Stimulated activated CD4-positive, alpha-beta T cell treated with anti-CD3 and anti-CD28 coated beads, Interleukin-1b, Interleukin-23, amount 100 ng/mL, for 1 hour (primary cell): ENCODE measurements at places on chromosomes 6 and 20.

DNA sequence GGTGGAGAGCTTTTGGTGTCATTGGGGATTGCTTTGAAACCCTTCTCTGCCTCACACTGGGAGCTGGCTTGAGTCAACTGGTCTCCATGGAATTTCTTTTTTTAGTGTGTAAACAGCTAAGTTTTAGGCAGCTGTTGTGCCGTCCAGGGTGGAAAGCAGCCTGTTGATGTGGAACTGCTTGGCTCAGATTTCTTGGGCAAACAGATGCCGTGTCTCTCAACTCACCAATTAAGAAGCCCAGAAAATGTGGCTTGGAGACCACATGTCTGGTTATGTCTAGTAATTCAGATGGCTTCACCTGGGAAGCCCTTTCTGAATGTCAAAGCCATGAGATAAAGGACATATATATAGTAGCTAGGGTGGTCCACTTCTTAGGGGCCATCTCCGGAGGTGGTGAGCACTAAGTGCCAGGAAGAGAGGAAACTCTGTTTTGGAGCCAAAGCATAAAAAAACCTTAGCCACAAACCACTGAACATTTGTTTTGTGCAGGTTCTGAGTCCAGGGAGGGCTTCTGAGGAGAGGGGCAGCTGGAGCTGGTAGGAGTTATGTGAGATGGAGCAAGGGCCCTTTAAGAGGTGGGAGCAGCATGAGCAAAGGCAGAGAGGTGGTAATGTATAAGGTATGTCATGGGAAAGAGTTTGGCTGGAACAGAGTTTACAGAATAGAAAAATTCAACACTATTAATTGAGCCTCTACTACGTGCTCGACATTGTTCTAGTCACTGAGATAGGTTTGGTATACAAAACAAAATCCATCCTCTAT, 31.2 kb downstream of the SRSF3 start:
- no peak for DNase-seq

- no peak for DNase-seq
Measured at GRCh38 chr6:67129780-67130179, 1422.8 kb upstream of the EYS start.

GRCh38 chr6:57068061-57068460, 21.6 kb downstream of the KIAA1586 start:
- DNase-seq, result no peak

DNA sequence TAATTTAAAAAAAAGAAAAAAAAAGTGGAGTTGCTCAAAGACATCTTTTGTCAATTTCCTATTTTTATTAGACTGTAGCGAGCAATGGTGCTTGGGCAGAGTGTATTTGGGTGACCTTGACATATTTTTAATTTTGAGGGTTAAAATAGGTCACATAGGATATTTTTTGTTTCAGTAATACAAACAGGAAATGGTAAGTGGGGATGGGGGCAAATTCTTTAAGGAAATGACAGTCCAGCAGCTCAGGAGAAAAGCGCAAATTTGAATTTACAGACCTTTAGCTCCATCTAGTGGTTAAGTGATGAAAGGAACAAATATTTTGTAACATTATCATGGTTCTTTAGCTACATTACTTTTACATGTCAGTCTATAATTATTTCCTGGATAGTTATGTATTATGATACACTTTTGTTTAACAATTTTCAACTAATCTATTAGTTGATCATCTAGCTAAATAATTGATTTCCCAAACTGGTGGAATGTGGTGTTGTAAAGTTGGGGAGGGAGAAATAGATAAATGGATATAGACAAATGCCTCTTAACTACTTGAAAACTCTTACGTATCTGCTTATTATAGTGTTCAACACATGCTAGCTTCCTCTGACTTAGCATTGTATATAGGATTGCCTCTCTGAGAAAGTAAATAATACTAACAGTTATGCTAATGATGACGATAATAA, 10.0 kb downstream of the CITED2 start:
- no peak for DNase-seq

DNA sequence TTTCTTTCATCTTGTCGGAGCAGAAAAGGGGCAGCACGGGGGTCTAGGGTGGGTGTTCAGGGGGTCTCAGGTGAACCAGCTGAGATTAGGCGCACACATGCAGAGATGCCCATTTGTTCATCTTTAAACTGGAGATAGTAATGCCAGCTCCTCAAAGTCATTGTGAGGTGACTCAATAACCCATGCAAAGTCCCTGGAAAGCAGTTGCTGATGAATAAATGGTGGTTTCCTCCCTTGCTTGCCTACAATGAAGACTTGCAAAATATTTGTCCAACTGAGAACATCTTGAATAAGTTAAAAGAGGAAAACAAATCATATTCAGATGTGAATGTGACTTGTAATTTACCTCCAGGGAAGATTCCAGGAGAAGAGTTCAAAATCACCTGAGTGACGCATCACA, 206.9 kb downstream of the LY86 start:
- no peak for DNase-seq

DNA sequence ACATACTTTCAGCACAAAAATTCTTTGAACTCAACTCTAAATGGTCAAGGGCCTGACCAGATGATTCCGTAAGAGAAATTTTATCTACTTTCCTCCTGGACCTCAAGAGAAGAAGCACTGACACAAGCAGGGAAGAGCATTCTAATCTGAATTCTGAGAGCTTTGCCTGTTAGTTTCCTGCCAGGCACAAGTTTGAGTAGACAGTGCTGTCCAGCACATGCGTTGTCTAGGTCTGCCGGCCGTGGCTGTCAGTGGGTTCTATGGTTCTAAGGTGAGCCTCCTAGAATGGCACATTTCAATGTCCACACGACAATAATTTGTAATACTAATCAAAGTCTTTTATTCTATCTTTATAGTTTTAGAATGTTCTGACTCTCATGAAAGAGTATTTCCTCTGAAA, 91.9 kb downstream of the RFPL4B start:
- no peak for DNase-seq

- no peak for DNase-seq
Measured at GRCh38 chr6:16109659-16110305, 19.1 kb upstream of the MYLIP start.

- DNase-seq, result no peak
Measured at GRCh38 chr6:21166754-21167153, 426.8 kb upstream of the SOX4 start.

DNA sequence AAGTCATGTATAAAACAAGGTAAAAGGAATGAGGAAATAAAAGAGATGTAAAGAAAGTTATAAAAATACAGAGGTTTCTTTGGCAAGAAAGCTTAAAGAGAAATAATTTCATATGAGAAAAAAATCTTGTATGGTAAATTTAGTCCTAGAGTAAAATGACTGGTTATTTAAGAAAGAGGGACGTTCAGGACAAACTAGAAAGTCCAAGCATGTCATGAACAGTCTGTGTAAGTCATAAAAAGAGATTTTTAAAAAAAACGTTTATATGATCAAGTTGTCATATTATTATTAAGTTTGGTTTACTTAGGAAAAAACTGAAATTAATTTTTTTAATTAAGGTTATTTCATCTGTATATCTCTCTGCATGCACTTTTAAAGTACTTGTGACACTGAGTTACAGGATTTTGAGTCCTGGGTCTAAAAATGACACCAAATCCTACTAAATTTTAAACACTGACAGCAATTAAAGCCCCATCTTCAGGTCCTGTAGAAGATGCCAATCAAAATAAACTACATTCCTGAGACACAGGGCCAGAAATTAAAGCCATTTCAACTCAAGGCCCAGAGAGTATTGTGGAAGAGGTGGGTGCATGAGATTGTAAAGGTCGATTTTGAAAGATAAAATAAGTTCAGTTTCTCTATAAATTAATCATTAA, 62.4 kb downstream of the AGPAT4 start:
- no peak for DNase-seq

DNA sequence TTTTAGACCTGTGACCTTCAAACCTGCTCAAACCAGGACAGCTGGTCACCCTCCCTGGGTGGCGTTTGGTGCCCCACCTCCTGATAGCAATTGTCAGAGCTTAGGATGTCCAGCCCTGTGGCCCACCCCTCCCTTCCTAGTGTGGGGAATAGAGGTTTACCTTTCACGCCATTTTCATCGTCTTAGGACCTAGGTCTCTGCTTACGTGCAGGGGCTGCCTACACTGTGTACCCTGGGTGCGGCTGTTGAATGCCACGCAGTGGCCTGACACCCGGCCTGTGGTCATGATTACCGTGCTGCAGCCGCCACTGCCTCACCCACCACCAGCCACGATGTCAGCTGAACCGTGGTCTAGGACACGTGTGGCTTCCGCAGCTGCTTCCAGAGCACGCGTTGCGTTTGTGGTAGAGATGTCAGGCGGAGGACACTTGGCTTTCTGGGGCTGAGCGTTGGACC, 157.3 kb downstream of the DTNBP1 start:
- no peak for DNase-seq
